DMS153 (cell line): ENCODE measurements at places on chromosomes 7 and 10.

GRCh38 chr10:71234970-71235685, 22.8 kb downstream of the UNC5B start:
- DNase-seq: no peak

DNA sequence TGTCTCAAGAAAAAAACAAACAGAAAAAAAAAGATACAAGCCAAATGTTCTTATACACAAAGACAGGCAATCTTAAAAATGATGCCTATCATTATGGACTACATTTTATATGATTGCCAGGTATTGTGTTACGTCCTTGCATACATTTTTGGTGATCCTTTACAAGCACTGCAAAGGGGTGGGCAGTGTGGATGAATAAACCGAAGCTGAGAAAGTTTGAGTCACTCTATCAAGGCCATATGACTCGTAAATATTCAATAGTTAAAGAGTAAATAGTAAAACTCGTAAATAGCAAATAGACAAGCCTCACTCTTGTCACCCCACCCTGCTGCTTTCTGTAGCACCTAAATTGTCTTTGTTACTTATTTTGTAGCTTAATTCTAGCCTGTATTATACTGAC, 326.2 kb downstream of the FRMD4A start:
- no peak for DNase-seq

DNA sequence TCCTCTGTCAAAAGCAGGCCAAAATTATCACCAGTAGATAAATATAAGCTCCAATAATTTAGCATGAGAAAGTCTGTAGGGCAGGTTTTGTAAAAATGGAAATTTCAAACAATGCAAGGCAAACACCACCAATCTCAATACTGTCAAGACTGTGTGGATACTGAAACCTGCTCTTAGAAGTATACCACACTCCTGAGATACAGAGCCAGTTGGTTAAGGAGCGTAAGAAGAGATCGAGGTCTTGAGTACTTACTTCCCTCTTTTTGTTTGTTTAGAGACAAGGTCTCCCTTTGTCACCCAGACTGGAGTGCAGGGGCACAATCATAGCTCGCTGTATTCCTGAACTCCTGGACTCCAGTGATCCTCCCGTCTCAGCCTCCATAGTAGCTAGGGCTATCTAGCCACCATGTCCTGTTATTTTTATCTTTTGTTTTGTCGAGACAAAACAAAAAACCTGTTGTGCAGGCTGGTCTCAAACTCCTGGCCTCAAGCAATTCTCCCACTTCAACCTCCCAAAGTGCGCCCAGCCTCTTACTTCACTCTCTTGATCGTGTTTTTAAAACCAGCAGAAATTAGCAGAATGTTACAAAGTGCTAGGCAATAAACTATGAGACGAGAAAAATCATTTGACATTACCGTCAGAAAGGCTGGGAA, 205.7 kb downstream of the PARD3 start:
- DNase-seq: no peak

DNA sequence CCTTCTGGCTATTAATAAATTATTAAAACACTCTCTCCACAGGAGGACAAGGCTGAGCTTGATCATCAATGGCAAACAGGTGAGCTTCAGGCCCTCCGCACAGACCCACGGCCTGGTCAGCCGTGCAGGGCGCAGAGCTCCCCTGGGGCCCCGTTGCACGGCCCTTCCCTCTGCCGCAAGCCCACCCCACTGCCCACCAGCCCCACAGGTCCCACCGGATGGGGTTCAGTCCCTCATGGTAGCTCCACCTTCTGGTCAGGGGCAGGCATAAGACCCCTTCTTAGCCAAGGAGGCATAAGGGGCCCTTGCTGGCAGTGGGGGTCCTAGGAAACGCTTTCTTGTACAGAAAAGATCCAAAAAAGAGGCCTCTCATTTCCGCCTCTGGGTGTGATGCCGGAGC, 84.6 kb downstream of the MAD1L1 start:
- DNase-seq: no peak

DNA sequence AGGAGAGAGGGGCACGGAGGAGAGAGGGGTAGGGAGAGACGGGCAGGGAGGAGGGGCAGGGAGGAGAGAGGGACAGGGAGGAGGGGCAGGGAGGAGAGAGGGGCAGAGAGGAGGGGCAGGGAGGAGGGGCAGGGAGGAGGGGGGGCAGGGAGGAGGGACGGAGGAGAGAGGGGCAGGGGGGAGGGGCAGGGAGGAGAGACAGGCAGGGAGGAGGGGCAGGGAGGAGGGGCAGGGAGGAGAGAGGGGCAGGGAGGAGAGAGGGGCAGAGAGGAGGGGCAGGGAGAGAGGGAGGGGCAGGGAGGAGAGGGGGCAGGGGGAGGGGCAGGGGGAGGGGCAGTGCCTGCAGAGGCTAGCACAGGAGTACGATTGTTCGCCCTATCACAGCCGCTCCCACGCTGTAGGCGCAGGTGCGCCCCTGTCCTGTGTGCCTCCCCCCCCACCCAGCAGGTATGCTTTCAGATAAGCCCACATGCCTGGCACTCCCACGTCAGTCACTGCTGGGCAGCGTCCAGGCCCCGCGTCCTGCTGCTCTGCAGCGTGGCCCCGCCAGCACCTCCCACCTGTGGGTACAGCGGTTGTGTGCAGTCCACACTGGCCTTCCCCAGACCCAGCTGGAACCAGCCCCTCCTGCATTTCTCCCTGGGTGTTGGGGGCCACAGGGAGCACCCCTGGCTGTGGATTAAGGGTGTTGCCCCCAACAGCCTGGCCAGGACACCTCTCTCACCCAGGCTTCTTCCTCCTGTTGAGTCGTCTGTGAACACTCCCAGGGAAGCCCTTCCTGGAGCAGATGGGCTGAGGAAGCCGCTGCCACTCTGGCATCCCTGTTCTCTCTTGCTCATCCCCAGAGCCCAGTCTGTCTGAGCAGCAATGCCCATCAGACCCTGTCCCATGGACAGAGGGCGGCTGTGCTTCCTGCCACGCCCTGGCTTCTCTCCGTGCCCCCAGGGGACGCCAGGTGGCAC, 10.8 kb downstream of the NKX6-2 start:
- DNase-seq: peak; percentile 54

- DNase-seq: no peak
These were observed 129.0 kb downstream of the MARCHF5 start for GRCh38 chr10:92419740-92420545.

- no peak for DNase-seq
These were observed 18.6 kb downstream of the DMTF1 start for GRCh38 chr7:87170828-87171227.
